ENCODE measurements at places on chromosomes 1 and 21.

- DNase-seq: no peak
These were observed 222.7 kb downstream of the HMCN1 start for GRCh38 chr1:185956881-185957280.

DNA sequence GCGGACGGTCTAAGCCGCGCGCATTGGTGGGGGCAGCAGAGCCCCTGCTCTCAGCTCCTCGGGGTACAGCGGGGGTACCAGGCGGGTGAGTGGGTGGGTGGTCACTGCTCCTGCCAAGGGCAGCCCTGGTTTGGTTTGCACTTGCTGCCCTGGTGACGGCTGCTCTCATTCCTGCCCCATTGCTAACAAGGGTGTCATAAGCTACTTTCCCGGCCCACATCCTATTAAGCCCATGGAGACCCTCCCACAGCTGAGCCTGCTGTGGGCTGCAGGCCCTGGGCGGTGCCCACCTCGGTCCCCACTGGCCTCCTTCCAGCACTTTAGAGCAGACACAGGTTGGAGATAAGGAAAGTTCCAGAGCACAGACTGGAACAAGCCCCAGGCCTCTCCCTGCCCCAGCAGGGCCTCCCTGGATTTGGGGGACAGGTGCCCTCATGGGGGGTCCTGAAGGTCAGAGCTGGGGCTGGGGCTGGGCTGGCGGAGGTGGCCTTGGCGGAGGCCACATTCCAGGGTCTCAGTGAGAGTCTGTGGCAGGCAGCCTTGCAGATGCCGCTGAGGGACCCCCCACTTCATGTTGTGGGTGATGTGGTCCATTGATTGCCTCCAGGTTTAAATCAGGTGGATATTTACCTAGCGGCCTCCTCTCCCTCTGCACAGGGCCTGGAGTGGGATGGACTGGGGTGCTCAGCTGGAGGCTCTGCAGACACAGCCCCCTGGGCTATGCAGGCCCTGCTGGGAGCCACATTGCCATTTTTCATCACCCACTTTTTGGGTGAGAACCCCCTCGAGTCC lies 27.0 kb downstream of the COL18A1 start:
- DNase-seq: no peak

GRCh38 chr1:11178021-11179015 lies 10.8 kb upstream of the ANGPTL7 start:
- no peak for DNase-seq

- DNase-seq: no peak
These were observed 29.1 kb upstream of the IFNGR2 start for GRCh38 chr21:33374080-33374449.

- DNase-seq: no peak
These were observed 486.9 kb upstream of the DAB1 start for GRCh38 chr1:57910782-57911181.

DNA sequence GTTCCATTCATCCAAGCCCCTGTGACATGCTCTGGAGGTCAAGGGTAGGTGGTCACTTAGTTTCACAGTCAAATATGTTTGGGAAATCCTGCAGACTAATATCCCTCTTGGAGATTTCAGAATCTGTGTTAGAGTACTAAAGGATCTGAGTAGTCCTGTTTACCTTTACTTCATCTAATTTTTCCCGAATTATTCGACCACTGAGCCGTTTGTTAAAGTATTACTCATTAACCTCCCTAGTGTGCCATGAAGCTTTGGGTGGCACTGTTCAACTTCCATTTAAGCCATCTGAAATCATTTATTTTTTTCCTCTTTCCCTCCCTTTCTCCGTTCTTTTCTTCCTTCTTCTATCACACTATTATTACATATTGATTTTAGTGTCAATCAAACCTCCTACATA lies 109.9 kb downstream of the NGF start:
- no peak for DNase-seq

DNA sequence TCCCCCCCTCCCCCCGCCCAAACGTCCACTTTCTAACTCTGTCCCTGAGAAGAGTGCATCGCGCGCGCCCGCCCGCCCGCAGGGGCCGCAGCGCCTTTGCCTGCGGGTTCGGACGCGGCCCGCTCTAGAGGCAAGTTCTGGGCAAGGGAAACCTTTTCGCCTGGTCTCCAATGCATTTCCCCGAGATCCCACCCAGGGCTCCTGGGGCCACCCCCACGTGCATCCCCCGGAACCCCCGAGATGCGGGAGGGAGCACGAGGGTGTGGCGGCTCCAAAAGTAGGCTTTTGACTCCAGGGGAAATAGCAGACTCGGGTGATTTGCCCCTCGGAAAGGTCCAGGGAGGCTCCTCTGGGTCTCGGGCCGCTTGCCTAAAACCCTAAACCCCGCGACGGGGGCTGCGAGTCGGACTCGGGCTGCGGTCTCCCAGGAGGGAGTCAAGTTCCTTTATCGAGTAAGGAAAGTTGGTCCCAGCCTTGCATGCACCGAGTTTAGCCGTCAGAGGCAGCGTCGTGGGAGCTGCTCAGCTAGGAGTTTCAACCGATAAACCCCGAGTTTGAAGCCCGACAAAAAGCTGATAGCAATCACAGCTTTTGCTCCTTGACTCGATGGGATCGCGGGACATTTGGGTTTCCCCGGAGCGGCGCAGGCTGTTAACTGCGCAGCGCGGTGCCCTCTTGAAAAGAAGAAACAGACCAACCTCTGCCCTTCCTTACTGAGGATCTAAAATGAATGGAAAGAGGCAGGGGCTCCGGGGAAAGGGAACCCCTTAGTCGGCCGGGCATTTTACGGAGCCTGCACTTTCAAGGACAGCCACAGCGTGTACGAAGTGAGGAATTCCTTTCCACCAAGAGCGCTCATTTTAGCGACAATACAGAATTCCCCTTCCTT lies 158.1 kb downstream of the RUNX1 start:
- no peak for DNase-seq

GRCh38 chr1:84919461-84919970 lies 26.5 kb upstream of the LPAR3 start:
- DNase-seq: no peak

DNA sequence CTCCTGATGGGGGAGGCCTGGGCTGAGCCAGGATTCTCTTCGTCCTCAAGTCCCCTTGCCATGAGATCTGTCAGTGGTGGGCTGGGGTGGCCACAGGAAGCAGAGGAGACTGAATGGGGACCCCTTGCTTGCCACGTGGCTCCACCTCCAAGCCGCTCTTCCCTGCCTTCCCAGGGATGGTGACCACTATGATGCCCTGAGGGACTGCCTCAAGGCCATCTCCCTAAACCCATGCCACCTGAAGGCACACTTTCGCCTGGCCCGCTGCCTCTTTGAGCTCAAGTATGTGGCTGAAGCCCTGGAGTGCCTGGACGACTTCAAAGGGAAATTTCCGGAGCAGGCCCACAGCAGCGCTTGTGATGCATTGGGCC lies 20.9 kb upstream of the TMEM222 start:
- DNase-seq: no peak

GRCh38 chr1:109497449-109498160 lies 3.7 kb downstream of the CYB561D1 start:
- DNase-seq: no peak

DNA sequence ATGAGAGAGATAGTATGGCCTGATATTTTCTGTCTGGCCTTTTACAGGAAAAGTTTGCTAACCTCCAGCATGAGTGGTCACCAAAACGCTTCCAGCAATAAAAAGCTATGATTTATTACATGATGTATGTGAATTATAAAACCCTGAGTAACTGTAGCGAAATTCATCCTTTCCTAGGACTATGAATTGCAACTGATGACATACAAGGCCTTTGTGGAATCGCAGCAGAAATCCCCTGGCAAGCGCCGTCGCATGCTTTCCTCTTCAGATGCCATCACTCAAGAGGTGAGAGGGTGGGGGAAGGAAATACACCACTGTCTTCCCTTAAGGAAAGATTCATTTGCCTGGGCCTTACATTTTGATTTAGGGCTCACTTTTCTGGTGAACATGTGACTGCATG lies 117.9 kb downstream of the MACF1 start:
- DNase-seq: no peak

DNA sequence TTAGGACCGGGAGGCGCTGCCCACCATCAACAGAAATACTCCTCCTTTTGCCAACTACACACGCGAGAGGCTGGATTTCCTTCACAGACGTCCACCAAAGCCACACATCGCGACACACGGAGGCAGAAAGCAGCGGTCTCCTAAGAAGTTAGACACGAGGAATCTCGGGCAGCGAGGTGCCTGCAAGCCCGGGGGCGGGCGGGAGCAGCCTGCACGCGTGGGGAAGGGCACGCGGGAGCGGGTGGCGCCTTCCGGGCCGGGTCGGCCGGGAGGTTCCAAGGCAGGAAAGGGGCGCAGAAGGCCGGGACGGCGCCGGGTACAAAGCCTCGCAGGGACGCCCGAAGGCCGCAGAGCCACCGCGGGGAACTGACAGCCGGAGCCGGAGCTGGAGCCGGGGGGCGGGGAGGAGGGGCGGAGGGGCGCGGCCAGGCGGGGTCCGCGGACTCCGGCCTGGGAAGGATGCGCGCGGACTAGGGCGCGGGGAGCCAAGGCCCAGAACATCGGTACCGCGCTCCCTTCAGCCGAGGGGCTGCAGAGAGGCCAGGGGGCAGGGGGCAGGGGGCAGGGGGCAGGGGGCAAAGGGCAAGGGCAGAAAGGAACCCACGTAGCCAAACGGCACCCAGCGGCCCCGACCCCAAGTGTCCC lies 722 bp downstream of the NPHP4 start:
- no peak for DNase-seq

- DNase-seq: no peak
These were observed 187.8 kb upstream of the HP1BP3 start for GRCh38 chr1:20974951-20975350.

- DNase-seq: peak; percentile 75
These were observed 53.4 kb downstream of the ZBTB18 start for GRCh38 chr1:244104309-244105060.

DNA sequence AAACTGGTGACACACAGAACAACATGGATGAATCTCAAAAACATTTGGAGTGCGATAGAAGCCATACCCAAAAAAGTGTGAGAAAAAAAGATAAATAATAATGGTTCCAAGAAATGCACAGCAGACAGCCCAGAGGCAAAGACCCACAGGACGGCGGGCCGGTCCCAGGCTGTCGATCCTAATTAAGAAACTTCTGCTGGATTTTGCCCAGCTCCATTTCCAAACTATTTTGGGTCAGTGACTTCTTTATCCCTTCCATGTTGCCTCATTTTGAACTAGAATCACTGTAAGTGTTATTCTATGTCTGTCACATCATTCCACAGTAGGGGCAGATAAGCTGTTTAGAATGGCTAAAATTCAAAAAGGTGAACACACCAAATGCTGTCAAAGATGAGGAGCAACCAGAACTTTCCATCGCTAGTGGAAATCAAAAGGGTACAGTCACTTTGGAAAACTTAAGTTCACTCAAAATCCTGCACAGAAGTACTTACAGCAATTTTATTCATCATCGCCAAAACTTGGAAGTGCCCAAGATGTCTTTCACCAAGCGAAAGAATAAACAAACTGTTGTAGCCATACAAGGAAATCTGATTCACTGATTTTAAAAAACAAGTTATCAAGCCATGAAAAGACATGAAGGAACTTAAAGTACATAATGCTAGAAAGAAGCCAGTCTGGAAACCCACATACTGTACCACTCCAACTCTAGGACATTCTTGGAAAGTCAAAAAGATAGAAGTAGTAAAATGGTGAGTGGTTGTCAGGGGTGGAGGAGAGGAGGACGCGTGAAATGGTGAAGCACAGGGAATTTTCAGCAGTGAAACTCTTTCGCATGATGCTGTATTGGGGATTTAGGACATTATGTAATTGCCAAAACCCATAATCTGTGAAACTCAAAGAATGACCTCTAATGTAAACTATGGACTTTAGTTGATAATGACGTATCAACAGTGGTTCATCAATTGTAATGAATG lies 7.5 kb downstream of the NBPF1 start:
- DNase-seq: no peak

DNA sequence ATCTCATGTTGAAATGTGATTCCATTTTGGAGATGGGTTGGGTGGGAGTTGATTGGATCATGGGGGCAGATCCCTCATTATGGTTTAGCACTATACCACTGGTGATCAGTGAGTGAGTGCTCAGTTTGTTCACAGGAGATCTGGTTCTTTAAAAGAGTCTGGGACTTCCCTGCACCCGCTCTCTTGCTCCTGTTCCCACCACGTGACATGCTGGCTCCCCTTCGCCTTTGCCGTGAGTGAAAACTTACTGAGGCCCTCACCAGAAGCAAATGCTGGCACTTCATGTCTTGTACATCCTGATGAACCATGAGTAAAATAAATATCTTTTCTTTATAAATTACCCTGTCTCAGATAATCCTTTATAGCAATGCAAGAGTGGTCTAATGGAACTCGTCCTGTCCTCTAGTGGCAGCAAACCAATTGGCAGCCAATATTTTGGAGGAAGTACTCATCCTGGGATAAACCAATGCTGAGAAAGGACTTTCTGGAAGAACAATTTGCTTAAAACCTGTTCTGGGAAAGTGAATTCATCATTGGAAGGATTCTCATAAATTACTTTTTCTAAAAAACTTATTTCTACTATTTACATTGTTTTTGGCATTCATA lies 27.8 kb upstream of the CYP4A11 start:
- DNase-seq: no peak

GRCh38 chr1:246470585-246470984 lies 36.5 kb downstream of the SMYD3 start:
- DNase-seq: no peak

GRCh38 chr1:182169203-182169602 lies 107.7 kb upstream of the ZNF648 start:
- DNase-seq: no peak

DNA sequence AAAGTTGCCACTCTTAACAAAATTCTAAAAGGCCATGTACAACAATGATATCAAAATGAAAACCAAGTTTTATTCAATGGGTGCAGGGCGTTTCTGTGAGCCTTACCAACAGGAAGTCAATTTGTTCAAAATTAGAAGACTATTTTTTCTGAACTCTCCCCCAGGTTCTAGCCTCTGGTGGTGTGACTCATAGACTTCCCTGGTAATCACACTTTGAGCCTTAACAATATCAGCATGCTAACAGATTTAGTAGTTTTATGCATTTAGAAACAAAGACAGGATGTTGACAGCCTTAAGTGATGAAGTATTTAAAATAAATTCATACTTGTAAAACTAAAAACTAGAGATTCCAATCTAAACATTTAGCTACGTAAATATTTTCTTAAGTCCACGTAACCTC lies 88.4 kb downstream of the LRRC8C start:
- DNase-seq: no peak

Measured in non-pigmented ciliary epithelial cell (primary cell).